Omental fat pad (tissue), 4 donors: ENCODE measurements at places on chromosomes 16 and 17.
A peak's percentile ranks its signal among the peaks of the same experiment; 100 is the strongest.

- DNase-seq = no peak
These were observed 219.6 kb upstream of the TNRC6C start for GRCh38 chr17:77738751-77739531.

- DNase-seq = no peak
These were observed 7.5 kb downstream of the TK1 start for GRCh38 chr17:78179372-78179771.

DNA sequence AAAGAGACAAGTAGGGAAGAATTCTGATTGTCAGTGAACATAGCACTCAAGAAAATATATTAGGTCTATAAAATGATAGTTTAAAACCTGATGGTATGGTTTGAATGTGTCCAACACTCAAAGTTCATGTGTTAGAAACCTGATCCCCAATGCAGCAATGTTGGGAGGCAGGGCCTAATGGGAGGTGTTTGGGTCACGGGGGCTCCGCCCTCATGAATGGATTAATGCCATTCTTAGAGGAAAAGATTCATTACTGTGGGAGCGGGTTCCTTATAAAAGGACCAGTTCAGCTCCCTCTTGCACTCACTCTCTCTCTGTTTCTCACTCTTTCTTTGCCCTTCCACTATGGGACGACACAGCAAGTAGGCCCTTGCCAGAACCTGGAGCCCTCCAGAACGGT, 41.5 kb upstream of the SLC47A1 start:
- DNase-seq = no peak

GRCh38 chr17:846901-847843, 65.0 kb downstream of the MRM3 start:
- DNase-seq = no peak

DNA sequence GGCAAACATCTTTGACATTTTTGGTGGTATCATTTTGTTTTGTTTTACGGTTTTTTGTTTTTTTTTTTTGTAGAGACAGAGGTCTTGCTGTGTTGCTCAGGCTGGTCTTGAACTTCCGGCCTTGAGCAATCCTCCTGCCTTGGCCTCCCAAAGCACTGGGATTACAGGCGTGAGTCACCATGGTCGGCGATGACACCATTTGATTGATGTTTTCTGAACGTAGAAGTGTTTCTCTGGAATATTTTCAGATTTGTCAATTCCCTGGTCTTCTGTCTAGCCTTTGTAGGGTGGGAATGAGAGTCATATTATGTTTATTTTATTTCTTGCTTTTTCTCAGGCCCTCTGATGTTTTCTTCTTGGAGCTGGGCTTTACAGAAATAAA, 32.2 kb upstream of the BRD7 start:
- DNase-seq = no peak

GRCh38 chr16:10240854-10241613, 58.8 kb upstream of the GRIN2A start:
- no peak for DNase-seq

DNA sequence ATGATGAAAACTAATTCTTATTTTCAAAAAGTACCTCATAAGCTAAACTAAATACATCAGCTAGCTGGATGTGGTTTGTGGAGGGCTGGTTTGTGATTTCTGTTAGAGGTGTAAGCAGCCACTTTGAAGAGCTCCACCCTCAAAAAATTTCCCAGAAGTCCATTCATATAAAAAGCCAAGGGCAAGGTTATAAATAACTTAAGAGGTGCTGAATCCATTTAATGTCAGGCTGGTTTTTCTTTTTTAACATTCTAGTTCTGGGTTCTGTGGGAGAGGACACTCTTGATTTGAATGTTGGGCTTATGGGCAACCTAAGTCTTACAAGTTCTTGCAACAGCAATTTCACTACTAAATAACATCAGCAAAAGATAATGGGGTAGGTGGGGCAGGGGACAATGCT, 3.4 kb upstream of the WIPI1 start:
- no peak for DNase-seq

DNA sequence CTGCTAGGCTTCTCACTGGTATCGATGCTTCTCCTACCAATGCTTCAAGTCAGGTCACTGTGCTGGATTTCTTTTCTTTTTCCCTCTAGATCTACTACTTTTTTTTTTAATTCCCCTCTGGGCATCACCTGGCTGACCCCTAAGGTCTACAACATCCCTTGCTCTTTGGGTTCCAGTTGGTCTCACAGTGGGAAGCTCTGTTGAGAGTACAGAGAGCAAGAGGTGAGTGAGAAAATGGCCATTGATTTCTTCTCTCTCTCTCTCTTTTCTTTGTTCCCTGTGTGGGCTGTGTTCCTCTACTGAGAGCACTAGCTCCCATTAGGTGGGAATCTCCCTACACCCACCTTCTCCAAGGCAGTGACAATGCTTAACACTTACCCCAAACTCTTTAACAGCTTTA, 413.4 kb downstream of the KCNJ2 start:
- DNase-seq = no peak

DNA sequence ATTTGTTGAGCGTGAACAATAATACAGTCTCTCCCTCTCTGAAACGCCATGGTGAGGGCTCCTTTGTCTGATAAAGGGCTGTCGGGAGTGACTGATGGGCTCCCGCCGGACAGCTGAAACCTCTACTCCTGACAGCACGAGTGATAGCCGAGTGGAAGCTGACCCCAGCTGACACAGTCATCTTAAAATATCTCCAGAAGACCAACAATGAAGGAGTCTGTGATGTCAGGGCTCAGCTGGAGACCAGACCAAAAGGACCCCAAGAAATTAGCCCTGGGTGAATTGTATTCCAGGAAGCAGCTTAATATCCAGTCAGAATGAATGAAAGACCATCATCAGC, 22.4 kb downstream of the CCDC182 start:
- DNase-seq = no peak

GRCh38 chr16:2827374-2827791, 2.7 kb upstream of the ZG16B start:
- DNase-seq = no peak

DNA sequence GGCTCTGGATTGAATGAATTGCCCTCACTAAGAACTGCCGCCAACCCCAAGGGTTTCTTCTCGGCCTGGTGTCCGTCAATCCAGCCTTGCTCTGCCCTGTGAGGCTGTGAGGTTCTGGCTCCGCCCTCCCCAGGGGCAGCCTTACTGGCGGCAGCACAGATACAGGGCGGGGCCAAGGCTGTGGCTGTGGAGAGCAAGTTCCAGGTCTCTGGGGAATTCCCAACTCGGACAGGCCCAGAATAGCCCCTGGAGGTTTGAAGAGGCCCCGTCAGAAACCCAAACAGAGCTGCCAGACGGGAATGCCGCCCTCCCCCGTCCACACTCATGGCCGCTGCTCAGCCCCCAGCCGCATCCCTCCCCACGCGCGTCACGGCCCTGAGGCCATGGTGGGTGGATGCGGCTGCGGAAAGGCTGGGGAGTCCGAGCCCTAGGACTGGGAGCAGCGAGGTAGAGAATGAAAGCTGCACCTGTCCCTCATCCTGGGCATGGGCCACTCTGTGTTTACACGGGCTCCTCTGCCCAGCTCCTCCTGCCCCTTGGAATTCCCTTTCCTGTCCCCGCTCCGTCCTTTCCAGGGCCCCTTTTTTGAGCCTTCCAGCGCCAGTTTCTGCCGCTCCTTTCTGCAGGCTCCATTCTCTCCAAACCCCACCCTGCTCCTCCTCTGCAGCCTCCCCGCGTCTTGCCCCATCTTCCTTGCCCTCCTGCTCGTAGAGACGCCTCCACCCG, 660 bp upstream of the PRRT2 start:
- peak; percentile 81 for DNase-seq

DNA sequence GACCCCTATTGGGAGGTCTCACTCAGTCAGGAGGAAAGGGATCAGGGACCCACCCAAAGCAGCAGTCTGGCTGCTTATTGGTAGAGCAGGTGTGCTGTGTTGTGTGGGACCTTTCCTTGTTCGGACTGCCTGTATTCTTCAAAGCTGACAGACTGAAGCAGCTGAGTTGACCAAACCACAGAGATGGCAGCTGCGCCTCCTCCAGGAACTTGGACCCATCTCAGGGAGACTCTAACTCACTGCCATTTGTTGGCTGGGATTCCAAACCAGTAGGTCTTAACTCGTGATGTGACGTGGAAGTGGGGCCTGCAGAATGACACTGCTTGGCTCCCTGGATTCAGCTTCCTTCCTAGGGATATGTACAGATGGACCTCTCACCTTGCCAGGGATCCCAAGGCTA, 9.6 kb upstream of the UQCRC2 start:
- DNase-seq = no peak

DNA sequence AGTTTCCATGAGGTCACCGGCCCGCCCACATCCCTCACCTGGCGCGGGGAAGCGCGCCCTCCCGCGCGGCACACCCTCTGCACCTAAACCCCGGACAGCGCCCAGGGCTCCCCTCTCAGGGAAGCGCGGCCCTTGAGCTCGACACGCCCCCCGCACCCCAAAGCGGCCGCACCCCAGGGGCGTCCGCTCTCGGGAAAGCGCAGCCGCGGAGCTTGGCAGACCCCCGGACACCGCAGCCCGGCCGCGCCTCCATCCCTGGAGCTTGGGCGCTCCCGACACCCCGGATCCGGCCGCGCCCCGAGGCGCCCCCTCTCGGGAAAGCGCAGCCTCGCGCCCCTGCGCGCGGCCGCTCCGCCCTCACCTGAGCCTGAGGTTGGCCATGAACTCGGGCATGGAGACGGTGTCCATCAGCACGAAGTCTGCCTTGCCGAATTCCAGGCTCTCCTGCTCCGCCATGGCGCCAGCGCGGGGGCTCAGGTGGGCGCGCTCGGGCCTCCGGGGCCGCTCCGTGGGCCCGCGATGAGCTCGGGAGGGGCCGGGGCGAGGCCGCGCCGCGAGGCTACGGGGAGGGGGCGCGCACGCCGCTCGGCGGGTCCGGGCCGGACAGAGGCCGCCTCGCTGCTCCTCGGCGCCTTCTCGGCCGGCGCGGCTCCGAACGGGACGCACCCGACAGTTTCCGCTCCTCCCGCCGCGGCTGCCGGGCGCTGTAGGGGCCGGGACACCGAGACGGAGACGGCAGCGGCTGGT, at the start of gene MYO1D:
MYO1D (minus strand) TSS at position 708 of the 747 bp plus-strand sequence; CDS start at position 456, 252 bp downstream.
- peak; percentile 24 for DNase-seq

DNA sequence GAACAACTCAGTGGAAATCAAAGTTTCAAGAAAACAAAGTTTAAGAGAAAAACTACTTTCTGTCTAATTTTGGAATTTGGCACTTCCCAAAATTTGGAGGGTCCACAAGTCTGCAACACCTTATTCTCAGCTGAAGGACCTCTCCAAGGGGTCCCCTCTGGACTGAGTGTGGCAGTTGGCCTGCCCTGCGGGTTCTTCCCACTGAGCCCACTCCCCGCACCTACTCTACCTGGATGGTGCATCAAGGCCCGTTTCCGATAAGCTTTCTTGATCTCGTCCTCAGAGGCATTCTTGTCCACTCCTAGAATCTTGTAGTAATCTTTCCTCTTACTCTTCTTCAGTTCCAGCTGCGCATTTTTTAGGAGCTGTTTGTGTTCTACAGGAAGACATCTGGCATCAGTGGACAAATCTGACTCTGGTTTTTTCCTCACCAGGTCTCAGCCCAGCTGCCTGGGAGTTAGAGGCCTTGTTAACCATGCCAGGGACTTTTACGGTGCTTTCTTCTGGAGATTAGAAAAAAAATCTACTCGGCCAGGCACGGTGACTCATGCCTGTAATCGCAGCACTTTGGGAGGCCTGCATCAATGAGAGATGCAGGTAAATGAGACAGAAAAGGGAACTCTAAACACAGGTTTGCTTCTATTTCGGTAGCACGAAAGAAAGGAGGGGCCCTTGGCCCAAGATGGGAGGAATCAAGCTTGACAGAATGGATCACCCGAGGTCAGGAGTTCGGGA, 15.6 kb downstream of the CNP start:
- DNase-seq = no peak
